Suppressor macrophage treated with lipopolysaccharide for 1 hour (primary cell): ENCODE measurements at places on chromosomes 3 and 15.
A peak's percentile ranks its signal among the peaks of the same experiment; 100 is the strongest.

GRCh38 chr3:5205165-5205941, 17.8 kb downstream of the EDEM1 start:
- no peak for DNase-seq

DNA sequence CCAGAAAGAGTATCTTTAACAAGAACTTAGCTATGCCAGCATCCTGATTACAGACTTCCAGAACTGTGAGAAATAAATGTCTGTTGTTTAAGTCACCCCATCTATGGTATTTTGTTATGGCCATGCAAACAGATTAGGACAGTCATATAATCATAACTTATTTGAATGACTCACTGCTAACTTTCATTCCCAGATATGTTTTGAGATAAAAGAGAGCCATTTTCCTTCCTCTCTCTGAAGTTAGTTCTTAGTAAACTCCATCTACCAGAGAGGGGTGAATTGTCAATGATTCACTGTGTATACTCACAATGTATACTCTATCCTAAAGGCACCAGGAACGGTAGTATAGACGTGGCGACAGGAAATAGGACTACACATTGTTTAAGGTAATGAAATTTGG, 179.4 kb upstream of the DPH6 start:
- no peak for DNase-seq

GRCh38 chr3:67883766-67884165, 229.4 kb upstream of the SUCLG2 start:
- DNase-seq, result no peak

DNA sequence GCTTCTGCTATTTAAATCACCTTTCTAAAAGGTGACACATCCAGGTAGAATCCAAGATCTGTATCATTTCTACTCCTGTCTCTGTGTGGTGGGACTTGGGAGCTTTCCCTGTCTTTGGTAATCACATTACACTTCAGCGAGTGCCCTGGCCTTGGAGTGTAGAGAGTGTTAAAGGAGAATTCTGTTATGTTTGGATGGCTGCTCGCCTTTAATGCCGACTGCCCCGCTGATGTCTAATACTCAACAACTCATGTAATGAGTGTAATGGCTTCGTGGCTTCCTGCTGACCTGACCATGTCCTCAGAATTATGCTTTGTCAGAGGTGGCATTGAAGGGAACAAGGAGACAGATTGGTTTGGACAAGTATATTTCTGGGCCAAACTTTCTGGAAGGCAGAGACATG, 66.3 kb upstream of the LRTM1 start:
- DNase-seq, result no peak

DNA sequence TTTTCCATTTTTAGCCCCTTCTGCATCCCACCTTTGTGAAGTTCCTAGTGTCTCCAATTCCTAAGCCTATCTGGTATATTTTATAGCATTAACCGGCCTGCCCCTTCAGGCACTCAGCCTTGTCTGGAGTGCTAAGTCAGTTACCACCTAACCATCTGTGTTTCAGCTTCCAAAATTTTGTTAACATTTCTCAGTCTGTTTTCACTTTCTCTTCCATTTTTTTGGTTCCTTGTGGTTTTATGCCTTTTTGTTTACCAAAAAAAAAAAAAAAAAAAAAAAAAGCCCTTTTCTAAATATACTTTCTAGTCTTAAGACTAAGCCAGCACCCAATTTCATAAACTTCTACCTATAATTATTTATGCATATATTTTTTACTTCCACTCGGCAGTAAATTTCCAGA, 92.4 kb downstream of the CSNK1G1 start:
- DNase-seq, result no peak

DNA sequence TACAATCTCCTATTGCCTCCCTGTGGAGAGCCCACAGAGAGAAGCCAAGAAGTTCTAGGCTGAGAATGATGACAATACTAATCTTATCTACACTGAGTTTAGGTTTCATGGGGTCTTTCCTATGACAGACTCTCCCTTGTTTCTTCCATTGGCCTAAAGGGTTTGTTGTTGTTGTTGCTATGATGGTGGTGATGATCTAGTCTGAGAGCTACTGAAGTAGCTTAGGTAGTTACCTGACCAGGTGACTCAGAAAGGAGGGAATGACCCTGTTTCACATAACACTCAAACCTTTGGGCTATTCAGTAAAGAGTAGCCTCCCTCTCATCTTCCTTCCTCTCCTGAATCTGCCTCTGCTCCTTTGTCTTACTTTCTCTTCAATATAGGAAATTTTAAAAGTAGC, 170.2 kb downstream of the GMNC start:
- DNase-seq, result no peak

GRCh38 chr15:65050270-65050669, 5.1 kb downstream of the SLC51B start:
- no peak for DNase-seq

DNA sequence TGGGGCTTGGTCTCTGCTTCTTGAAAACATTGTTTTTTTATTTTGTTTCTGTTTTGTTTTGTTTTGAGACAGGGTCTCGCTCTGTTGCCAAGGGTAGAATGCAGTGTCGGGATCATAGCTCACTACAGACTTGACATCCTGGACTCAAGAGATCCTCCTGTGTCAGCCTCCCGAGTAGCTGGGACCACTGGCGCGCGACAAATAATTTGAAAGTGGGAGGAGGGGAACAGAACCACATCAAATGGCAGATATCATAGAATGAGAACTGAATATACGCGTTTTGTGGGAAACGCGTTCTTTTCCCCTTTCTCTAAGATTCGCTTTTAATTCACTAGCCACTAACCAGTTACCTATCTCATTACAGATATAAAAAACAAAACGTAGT, 641 bp upstream of the VPS13C start:
- DNase-seq, result peak; percentile 23

GRCh38 chr3:140199743-140200142, 264.8 kb downstream of the CLSTN2 start:
- DNase-seq, result no peak

- DNase-seq, result no peak
These were observed 227.2 kb upstream of the GOLIM4 start for GRCh38 chr3:168322941-168323340.

DNA sequence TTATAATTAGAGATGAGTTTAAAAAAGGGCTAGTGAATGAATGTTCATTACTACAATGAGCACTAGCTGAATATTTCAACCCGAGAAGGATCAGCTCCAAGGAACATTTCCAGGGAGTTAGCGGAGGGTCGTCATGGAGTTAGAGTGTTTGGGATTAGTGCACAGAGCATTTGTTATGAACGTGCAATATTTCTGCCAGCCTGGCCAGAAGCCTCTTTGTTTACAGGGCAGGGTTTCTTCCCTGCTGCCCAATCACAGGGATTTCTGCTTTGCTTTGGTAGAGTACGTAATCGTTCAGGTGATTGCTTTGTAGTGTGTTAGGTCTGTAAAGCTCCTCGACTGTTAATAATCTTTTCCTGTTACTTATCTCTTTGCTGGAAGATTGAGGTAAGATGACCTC, 5.9 kb downstream of the CGNL1 start:
- no peak for DNase-seq

DNA sequence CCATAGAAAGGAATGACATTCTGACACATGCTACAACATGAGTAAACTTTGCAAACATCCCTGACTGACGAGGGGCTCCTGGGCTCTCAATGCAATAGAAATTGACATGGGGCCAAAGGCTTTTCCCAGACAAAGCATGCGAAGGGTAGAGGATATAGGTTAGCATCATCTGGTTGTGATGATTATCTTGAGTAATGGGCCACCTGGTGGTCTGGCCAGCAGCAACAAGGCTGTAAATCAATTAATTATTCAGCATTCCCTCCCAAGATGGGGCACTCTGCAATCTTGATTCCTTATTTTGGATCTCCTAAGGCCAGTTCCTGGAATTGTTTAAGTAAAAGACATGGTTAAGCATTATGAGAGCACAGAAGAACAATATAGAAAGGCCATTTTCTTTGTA, 99.2 kb downstream of the AGBL1 start:
- DNase-seq, result no peak

DNA sequence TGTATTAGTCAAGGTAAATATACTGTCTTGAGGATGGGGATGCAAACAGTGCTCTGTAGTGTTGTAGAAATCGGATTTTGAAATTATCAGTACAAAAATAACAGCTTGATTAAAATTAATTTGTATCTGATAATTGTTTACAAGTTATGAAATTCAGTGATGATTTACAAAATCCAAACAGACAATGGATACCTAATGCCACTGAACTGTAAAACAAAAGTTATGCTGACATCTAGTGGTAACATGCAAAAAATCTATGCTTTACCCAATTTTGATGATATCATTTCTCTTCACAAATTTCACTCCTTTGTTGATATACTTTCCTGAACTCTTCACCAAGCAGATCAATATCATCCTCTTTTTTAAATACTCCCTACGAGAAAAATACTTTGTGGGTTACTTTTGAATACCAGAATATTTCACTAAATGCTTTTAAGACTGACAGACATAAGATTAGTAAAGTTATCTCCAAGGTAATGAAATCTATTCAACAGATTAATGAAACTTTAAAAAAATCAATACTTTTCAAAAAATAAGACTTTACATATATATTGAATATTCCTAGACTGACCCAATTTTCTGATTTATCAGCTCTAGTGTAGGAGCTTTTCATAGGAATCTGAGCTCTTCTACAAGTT, 36.0 kb downstream of the MNS1 start:
- peak; percentile 53 for DNase-seq

DNA sequence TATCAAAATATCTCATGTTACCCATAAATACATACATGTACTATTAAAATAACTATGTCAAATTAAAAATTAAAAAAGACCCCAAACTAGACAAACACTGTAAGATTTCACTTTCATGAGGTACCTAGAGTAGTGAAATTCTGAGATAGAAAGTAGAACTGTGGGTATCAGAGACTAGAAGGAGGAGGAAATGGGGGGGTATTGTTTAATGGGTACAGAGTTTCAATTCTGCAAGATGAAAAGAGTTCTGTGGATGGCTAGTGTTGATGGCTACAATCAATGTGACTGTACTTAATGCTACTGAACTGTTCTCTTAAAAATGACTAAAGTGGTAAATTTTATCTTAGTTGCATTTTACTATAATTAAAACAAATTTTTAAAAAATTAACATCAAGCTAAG, 36.6 kb downstream of the RFX7 start:
- no peak for DNase-seq

DNA sequence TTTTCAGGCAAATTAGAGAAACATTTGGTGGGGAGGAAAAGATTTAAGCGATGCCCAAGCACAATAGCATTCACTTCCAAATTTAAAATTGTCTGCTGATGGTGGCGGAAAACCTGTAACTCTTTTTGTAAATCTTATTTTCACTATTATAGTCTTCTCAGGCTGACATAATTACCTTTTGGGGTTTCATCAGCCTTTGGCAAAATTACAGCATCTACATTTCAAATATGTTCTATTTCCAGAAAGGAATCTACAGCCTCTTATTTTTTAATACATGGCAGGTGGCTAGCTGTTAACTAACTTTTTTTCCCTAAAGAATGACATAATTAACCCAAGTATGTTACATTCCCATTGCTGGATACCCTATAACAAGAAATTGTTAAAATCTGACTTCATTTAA, 391.5 kb upstream of the CCDC54 start:
- no peak for DNase-seq

- no peak for DNase-seq
These were observed 77.4 kb upstream of the PTPRG start for GRCh38 chr3:61483997-61484396.

DNA sequence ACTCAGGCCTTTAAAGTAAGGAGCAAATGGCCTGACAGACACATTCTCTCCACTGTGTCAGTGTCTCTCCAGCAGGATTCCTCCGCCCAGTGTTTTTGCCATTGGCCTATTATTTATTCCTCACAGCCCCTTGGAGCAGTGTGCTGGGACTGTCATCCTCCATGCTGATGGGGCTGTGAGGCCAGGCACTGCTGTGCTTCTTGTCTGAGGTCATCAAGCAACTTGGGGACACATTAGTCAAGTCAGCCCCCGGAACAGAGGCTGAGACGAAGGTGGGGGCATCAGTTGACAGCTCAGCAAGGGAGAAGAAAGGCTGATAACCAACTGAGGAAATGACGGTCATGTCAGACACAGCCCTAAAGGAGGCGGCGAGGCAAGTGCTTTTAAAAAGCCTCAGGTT, 67.4 kb downstream of the XXYLT1 start:
- no peak for DNase-seq

DNA sequence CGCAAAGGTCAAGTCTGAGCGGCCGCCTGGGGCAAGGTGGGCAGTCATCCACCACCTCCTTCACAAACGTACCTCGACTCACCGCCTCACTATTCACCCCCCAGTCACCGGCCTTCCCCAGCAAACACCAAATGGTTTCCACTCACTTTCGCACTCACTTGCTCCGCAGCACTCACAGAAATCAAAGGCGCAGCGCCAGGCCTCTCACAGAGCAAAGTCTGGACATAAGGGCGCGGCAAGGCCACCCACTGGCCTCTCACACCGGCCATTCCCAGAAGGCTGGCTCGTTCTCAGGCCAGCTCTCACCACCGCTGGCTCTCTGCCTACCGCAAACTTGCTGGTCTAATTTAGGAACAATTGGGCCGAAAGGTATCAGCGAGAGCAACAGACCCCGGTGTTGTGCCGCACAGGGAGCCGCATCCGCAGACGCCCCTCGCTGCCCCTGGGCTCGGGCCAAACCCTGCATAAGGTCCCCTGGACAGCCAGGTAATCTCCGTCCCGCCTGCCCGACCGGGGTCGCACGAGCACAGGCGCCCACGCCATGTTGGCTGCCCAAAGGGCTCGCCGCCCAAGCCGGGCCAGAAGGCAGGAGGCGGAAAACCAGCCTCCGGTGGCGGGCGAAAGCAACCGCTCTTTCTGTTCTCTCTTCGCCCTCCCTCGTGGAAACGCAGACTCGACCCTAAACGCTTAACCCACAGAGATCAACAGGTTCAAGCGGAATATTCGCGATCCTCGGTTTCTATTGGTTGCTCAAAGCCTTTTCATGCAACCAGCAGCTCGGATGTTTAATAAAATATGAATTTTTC, 2.9 kb downstream of the SHOX2 start:
- DNase-seq, result peak; percentile 20

DNA sequence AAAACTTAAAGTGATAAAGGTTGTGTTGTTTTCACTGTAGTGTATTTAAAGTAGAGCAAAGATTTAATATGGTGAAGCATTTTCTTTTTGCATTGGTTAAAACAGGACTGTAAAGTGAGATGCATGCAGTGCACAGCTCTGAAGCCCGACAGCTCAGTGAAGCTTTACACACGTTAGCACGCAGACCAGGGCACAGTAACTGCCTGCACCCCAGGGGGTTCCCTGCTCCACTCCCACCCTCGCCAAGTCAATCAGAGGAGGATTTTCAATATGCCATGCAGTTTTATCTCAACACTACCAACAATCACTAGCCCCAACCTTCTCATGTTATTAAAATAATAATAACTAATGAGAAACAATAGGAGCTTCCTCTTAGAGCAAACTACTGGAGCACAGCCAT, 28.1 kb upstream of the BCL2L10 start:
- DNase-seq, result no peak

GRCh38 chr3:115113367-115113766, 33.7 kb downstream of the ZBTB20 start:
- DNase-seq, result no peak

DNA sequence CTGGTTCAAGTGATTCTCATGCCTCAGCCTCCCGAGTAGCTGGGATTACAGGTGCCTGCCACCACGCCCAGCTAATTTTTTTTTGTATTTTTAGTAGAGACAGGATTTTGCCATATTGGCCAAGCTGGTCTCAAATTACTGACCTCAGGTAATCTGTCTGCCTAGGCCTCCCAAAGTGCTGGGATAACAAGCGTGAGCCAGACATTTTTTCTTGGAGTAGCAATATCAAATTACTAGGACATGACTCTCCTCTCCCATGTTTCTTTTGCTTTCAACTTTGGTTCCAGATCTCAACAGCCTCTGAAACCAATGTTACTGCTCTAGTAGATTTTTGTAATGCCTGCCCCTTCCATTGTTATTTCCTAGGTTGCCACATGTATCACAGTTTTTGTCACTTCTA, 462.0 kb downstream of the GBE1 start:
- no peak for DNase-seq

GRCh38 chr3:53191836-53192480, 30.9 kb downstream of the PRKCD start:
- DNase-seq, result no peak
